Adrenal gland (tissue), 19 donors: ENCODE measurements at places on chromosomes 1 and 21. TPM values are rescaled to one million over a fixed set of nuclear protein-coding genes. Genes with fewer than 3 reads are reported as not detected.

The GATAD2B gene
- total RNA-seq, result 17.3 TPM

The ARV1 gene
- 20.2 TPM for total RNA-seq

The ERICH3 gene
- total RNA-seq, result 0.83 TPM

The SMG5 gene
- total RNA-seq, result 110 TPM

The SPRR4 gene
- not detected for total RNA-seq

The BATF3 gene
- total RNA-seq, result 2.6 TPM

The LORICRIN gene
- not detected for total RNA-seq

The NR5A2 gene
- total RNA-seq, result 1.1 TPM

The FCRL4 gene
- not detected for total RNA-seq

The S100A9 gene
- total RNA-seq, result 30.9 TPM

The ITGB2 gene
- 6.3 TPM for total RNA-seq

The MSH4 gene
- 0.33 TPM for total RNA-seq

The JAM2 gene
- total RNA-seq, result 11.7 TPM

The LRRC3 gene
- 0.67 TPM for total RNA-seq

The KIF21B gene
- 2.8 TPM for total RNA-seq

The PRAMEF26 gene
- not detected for total RNA-seq

The GABRD gene
- total RNA-seq, result 4.4 TPM

The PIK3R3 gene
- total RNA-seq, result 47.3 TPM

The PRAMEF14 gene
- total RNA-seq, result not detected

The SLAMF7 gene
- total RNA-seq, result 0.28 TPM

The TNNI3K gene
- total RNA-seq, result 1.9 TPM

The PDPN gene
- total RNA-seq, result 13.8 TPM

The CASQ2 gene
- total RNA-seq, result 0.18 TPM

The CLIC6 gene
- not detected for total RNA-seq

The ITLN2 gene
- not detected for total RNA-seq

The MDM4 gene
- 46.1 TPM for total RNA-seq

The UBIAD1 gene
- 17.5 TPM for total RNA-seq

The KIAA1614 gene
- 0.94 TPM for total RNA-seq

The BMP8B gene
- 0.28 TPM for total RNA-seq

The PLA2G5 gene
- total RNA-seq, result 1.8 TPM

The ATP1A2 gene
- total RNA-seq, result 1.4 TPM

The HHIPL2 gene
- not detected for total RNA-seq

The OR2T29 gene
- not detected for total RNA-seq

The FAM151A gene
- total RNA-seq, result not detected

The RGSL1 gene
- total RNA-seq, result not detected

The LAX1 gene
- 0.25 TPM for total RNA-seq

The XCL1 gene
- total RNA-seq, result not detected

The AJAP1 gene
- 0.39 TPM for total RNA-seq

The B3GALT2 gene
- total RNA-seq, result 2.9 TPM

The GALNT2 gene
- total RNA-seq, result 83.3 TPM

The TRAPPC10 gene
- 17.6 TPM for total RNA-seq

The MATN1 gene
- not detected for total RNA-seq
